ENCODE measurements at places on chromosomes 1 and 21. TPM values are rescaled to one million over a fixed set of nuclear protein-coding genes. Genes with fewer than 3 reads are reported as not detected.

GRCh38 chr1:119188926-119189325 lies 48.5 kb upstream of the WARS2 start:
- DNase-seq = no peak
- H3K4me1 ChIP-seq = no peaks in the 10 kb centered on the region
- peaks cover 54% of the 10 kb centered on the region for H3K36me3 ChIP-seq
- H3K4me3 ChIP-seq = no peak overlapping the region

GLIS1 gene
- not detected for total RNA-seq

DNA sequence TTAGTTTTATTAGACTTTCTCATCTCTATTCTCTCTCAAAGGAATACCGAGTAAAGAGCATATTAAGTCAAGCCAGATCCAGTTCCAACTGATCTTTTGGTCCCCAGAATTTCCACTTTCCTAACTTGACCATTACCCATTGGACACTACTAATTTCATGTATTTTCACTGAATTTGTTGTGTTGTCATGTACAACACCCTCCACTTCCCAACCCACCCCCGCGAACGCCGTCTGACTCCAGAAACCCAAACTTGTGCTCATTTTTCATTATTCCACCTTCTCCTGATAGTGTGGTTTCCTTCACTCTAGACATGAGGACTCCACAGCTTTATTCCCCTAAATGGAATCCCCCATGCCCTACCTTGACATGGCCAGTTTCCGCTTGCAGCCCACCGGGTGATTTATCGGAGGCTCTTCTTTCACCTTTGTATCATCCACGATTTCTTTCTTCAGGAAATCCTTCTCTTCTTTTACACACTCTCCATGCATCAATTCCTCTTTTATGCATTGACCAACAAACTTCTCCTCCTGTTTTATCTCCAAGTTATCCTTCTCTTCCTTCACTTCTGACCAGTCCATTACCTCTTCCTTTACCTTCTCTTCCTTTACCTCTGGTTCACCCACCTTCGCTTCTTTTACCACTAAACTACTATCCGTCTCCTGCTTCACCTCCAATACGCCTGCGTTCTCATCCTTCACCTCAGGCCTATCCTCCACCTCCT lies 805 bp downstream of the ZNHIT6 start:
- peaks cover 24% of the 10 kb centered on the region for H3K4me1 ChIP-seq
- H3K27ac ChIP-seq = no peak overlapping the region
- H3K4me3 ChIP-seq = no peak overlapping the region
- H3K36me3 ChIP-seq = peaks cover 33% of the 10 kb centered on the region
- DNase-seq = no peak

FCGR3A gene
- total RNA-seq = 0.24 TPM

FAM151A gene
- not detected for total RNA-seq

DNA sequence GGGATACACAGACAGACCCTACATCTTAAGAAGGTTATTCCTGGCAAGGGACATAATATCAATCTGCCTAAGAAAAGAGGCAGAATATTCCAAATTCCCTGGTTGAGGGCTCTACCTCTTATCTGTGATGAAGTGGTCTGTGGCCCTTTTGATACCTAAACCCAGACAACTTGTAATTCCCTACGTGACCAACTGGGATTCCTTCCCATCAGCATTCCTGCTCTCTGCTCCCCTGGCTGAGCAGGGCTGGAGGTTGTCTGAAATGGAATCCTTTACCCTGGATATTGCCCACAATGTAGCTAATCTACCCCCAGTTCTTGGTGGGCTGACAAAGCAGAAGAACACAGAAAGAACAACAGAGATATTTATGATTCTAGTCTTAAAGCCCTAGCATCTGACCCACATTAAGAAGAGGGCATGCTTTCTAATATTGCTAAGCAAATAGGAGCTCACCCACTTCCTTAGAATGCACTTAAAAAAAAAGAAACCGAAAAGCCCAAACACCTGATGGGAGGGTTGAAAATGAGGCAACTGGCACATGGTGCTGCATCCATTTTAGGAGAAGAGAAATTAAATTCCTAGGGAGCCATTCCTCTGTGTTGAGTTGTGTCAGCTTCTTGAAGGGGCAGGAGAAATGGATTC lies 36.8 kb downstream of the GADD45A start:
- no peaks in the 10 kb centered on the region for H3K27me3 ChIP-seq
- H3K4me3 ChIP-seq = no peak overlapping the region
- H3K4me1 ChIP-seq = no peaks in the 10 kb centered on the region
- no peak overlapping the region for H3K27ac ChIP-seq
- no peaks in the 10 kb centered on the region for H3K36me3 ChIP-seq
